Activated CD4-positive, alpha-beta T cell treated with anti-CD3 and anti-CD28 coated beads for 4 hours (primary cell): ENCODE measurements at places on chromosomes 2 and 18.

DNA sequence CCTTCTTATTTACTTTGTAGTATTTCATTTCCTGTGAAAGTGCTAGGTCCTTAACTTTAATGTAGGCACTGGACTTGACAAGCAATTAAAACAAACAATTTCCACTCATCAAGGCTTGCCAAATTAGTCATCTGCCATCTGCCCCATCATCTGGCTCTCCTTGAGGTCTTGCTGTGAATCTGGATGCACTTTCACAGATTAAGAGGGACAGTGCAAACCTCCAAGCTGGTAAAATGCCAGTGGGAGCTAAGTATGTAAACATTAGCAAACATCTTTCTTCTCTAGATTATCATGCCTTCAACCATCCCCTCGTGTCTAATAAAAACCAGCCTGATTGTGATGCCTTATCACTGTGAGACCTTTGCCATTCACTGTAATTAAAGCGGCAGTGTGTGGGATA is 402.9 kb downstream of the ERBB4 start:
- no peak for DNase-seq

- DNase-seq, result no peak
These were observed 17.8 kb upstream of the MPPE1 start for GRCh38 chr18:11925800-11926481.

DNA sequence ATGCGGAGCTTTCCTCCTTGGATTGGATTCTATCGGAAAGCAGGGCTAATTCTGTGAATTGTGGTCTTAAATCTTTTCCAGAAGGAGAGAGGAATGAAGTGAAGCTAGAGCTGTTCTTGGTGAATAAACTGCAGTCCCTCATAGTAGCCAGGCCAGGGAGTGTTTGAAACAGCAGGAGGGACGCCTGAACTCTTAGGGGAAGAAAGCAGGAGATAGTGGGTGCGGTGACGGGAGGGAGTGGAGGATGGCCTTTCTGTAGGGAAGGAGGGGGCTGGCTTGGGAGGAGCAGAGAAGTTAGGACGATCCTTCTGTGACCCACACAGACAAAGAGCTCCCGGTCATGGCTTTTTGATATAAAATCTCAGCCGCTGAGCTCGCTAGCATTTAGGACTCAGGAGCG is 47.5 kb upstream of the KCNF1 start:
- no peak for DNase-seq

- DNase-seq, result no peak
These were observed 345.1 kb downstream of the DYSF start for GRCh38 chr2:71798266-71799012.

- peak; percentile 93 for DNase-seq
These were observed 99.0 kb downstream of the ZFP36L2 start for GRCh38 chr2:43127208-43127940.

DNA sequence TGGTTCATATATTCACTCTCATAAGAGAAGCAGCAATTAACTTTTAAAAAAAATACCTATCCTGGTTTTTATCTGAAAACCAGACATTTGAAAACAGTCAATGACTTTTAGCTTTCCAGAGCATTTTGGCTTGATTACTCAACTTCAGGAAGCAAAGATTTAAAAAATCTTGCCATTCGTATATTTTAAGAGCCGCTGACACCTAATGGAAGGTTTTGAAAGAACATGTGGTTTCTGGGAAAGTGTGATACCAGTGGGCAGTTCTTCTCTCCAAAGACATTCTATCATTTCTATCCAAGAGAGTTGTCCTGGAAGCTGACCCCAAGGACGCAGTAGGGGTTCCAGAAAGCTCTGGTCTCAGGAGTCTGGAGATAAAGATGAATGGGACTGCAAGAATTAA is 234.7 kb downstream of the TTC32 start:
- DNase-seq, result no peak

GRCh38 chr2:105888625-105889024 is 143.9 kb downstream of the NCK2 start:
- DNase-seq, result no peak

- DNase-seq, result no peak
These were observed 49.7 kb downstream of the MTA3 start for GRCh38 chr2:42618116-42618515.

GRCh38 chr2:13652531-13653313 is 936.0 kb downstream of the TRIB2 start:
- no peak for DNase-seq

- DNase-seq, result no peak
These were observed 66.3 kb downstream of the PTGR3 start for GRCh38 chr18:75142677-75143076.

DNA sequence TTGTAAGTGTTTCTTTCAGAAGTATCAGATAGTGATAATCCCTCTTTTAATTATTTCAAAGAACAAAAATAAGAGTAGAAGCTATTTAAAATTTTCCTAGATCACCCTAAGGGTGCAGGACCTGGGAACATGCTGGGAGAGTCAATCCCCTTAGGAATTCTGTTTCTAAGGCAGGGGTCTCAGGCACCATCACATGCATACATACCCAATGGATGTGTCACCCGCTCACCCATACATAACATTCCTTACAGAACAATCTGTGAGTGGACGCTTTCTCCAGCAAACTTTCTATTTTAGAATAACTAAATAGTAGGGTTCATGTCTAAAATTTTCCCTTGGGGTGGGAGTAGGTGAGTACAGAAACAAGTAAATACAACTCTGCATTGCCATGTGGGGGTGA is 8.4 kb downstream of the DSEL start:
- no peak for DNase-seq

DNA sequence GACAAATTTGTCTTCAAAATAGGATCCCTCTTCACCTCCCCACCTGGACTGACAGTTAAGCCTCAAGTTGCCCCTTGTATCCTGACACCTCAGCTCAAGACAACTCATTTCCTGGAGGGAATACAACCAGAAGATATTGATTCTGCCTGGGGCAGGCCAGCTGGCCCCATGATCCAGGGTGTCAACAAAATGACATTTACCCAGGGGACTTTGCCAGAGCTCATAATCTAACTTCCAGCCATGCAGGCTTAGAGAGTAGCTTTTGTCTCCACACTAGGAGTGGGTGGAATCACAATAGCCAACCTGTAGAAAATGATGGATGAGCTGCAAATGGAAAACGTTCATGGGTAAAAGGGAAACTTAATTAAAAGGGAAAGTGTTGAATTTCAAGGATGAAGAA is 220.1 kb upstream of the DPP10 start:
- DNase-seq, result no peak

- no peak for DNase-seq
These were observed 172.0 kb downstream of the SRBD1 start for GRCh38 chr2:45438872-45439665.

GRCh38 chr18:9898792-9899549 is 13.2 kb downstream of the TXNDC2 start:
- no peak for DNase-seq

GRCh38 chr2:11876889-11877288 is 130.5 kb downstream of the LPIN1 start:
- DNase-seq, result no peak

GRCh38 chr2:43224571-43225092 is 1.8 kb downstream of the ZFP36L2 start:
- peak; percentile 25 for DNase-seq

- DNase-seq, result no peak
These were observed 15.4 kb upstream of the STAT4 start for GRCh38 chr2:191166111-191166755.

- DNase-seq, result no peak
These were observed 28.4 kb downstream of the FAM237A start for GRCh38 chr2:206670531-206671319.

- DNase-seq, result no peak
These were observed 18.2 kb downstream of the MEP1B start for GRCh38 chr18:32208023-32208422.

GRCh38 chr2:181073896-181074295 is 93.5 kb downstream of the UBE2E3 start:
- no peak for DNase-seq

DNA sequence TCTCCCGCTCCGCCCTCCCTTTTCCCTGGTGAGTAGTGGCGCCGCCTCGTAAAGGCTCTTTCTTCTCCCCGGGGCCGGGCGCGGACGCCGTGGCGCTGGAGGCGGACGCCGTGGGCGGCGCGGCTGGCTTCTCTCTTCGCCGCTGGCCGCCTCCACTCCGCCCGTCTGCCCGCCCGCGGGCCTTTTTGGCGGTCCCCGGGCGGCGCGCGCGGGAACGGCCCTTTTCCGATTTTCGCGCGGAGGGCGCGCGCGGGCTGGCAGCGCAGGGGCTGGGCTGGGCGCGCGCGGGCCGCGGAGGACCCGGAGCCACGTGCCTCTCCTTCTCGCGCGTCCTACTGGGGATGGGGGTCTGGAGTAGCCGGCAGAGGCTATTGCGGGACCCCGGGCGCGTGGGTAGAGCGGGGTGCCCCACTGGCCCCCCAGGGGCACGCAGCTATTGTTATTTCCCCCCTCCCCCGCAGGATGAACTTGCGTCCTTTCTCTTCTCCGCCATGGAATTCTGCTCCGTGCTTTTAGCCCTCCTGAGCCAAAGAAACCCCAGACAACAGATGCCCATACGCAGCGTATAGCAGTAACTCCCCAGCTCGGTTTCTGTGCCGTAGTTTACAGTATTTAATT is 472 bp downstream of the SLC20A1 start:
- peak; percentile 56 for DNase-seq

GRCh38 chr18:23668731-23669130 is 6.0 kb upstream of the ANKRD29 start:
- no peak for DNase-seq

GRCh38 chr2:102131564-102131963 is 11.0 kb upstream of the IL1R1 start:
- DNase-seq, result no peak

DNA sequence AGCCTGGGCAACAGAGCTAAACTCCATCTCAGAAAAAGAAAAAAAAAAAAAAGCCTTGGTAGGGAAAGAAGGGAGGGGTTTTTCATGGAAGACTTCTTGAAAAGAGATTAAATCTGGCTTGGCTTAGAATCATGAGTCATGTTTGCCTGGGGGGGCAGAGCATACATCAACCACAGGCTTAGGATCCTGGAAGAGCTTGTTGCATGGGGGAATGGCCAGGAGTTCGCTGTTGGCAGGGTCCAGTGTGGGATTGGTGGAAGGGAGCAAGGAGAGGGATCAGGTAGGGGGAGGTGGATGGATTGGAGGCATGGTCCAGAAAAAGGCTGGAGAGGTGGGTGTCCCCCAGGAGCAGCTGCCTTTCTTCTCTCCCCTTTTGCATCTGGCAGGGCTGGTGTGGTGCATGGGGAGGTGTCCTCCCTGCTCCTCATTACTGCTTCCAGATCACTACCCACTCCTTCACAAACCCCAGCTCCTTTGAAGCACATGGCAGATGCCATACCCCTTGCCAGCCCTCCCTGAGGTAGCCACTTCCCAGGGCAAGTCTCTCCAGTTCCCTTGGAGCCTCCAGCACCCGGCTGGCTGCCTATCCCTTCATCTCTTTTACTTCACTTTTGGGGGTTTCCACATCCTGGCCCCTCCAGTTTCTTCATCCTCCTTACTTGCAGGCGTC is 2.5 kb downstream of the ARMC9 start:
- no peak for DNase-seq

DNA sequence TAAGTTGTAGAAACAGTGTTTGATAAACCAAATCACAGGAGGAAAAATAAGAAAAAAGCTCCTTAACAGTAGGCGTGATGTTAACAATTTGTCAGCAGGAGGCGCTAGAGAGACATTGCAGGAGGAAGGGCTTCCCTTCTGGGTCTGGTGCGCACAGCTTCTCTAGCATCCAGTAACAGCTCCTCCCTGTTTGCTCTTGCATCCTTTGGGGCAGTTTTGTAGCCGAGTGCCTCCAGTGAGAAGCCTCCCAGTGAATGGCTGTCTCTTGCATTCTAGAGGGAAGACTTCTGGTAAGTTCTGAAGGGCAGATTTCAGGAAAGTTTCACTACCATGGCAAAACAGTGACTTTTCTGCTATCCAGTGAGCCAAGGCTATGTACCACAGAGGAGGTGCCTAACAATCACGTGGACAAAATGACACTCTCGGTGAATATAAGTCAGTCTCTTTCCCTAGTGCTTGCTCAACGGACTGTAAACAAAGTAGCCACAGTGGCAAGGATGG is 9.5 kb upstream of the ZNF396 start:
- DNase-seq, result peak; percentile 61

GRCh38 chr2:191170301-191170636 is 19.5 kb upstream of the STAT4 start:
- no peak for DNase-seq

GRCh38 chr2:192419786-192420185 is 225.1 kb upstream of the TMEFF2 start:
- DNase-seq, result no peak

GRCh38 chr2:48194641-48195040 is 288.3 kb upstream of the FBXO11 start:
- DNase-seq, result no peak

GRCh38 chr2:222965555-222965954 is 86.4 kb upstream of the KCNE4 start:
- no peak for DNase-seq
